GM12878 (cell line): ENCODE measurements at places on chromosomes 11 and 22. TPM values are rescaled to one million over a fixed set of nuclear protein-coding genes. Genes with fewer than 3 reads are reported as not detected.

DNA sequence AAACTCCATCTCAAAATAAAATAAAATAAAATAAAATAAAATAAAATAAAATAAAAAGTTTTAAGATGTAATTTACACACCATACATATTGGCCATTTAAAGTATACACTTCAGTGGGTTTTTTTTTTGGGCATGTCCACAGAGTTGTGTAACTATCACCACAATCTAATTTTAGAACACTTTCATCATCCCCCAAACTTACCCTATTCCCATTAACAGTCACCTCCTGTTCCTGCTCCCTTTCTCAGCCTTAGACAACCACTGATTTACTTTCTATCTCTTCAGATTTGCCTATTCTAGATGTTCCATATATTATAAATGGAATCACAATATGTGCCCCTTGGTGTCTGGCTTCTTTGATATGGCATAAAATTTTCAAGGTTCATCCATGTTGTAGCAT lies 4.6 kb upstream of the ACER3 start:
- H3K27me3 ChIP-seq: no peaks in the 10 kb centered on the region
- H3K4me3 ChIP-seq: no peak overlapping the region
- peaks cover 8% of the 10 kb centered on the region for H3K4me1 ChIP-seq
- no peak for DNase-seq
- H3K36me3 ChIP-seq: no peaks in the 10 kb centered on the region

DNA sequence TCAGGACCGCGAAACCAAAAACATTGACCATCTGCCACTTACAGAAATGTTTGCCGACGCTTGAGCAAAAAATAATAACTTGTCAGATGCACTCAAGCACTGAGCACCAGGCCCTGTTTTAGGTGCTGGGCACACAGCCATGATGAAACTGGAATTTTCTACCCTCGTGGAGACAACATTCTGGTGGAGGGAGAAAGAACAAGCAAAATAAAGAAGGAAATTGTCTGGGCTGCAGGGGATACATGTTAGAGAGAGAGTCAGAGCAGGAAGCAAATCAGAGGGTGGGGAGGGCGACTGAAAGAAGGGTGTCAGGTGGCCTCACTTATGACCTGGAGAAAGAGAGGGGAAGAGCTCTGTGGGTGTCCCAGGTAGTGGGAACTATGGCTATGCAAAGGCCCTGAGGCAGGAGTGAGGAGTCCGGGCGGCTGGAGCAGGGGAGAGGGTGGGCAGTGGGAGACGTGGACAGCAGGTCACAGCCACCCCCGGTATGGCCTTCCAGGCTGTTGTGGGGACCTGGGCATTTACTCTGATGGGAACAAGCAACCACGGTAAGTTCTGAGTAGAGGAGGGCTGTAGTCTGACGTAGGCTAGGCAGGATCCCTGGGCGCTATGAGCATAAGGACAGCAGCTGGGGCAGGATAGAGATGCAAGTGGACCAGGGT lies 78.8 kb downstream of the MYEOV start:
- no peaks in the 10 kb centered on the region for H3K36me3 ChIP-seq
- H3K27me3 ChIP-seq: no peaks in the 10 kb centered on the region
- no peak overlapping the region for H3K27ac ChIP-seq

- H3K4me1 ChIP-seq: no peaks in the 10 kb centered on the region
- DNase-seq: no peak
Observed at GRCh38 chr11:73667891-73668290, 21.5 kb downstream of the PLEKHB1 start.

- H3K4me1 ChIP-seq: no peaks in the 10 kb centered on the region
- H3K36me3 ChIP-seq: no peaks in the 10 kb centered on the region
- no peak overlapping the region for H3K27ac ChIP-seq
- DNase-seq: no peak
Observed at GRCh38 chr11:127506126-127506525, 505.6 kb upstream of the KIRREL3 start.

The KRTAP5-2 gene
- total RNA-seq: not detected in 2 replicates

The ACRV1 gene
- 0.21 TPM in 1 of 2 replicates, not detected in the other for total RNA-seq

The MRPL11 gene
- total RNA-seq: 110 and 115 TPM in 2 replicates

The PLXNB2 gene
- total RNA-seq: 133 and 134 TPM in 2 replicates
